ENCODE measurements at places on chromosomes 5 and 9.

DNA sequence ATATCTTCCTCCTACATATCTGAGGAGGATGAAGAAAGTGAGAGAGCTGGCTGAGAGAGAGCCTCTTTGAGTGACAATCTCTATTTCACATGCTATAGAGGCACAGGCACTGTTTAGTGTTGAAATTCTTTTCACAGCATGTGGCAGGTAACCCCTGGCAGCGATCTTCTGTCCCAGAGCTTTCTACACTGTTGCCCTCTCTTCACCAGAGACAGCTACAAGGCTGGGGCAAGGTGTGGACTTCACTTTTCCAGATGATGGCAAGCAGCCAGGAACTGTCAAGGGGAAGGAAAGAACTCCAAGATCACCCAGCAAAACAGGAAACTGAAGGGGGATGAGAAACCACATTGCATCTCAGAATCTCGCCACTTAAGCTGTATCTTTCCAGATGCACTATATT is 205.2 kb downstream of the CAAP1 start:
- no peak for DNase-seq

DNA sequence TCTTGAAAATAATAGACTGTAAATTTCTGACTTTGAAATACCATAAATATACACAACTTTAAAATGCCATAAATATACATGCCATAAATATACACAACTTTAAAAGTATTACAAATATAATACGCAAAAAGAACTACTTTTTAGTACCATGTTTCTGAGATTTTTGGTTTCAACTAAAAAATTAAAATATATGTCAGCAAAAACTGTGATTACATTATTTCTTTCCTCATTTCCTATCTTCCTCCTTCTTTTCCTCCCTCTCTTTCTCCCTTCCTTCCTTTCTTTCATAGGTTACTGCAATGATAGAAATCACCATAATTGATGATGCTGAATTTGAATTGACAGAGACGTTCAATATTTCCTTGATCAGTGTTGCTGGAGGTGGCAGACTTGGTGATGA is 200.5 kb downstream of the ADGRV1 start:
- no peak for DNase-seq

GRCh38 chr9:137749511-137749910 is 128.1 kb upstream of the CACNA1B start:
- DNase-seq: no peak

- DNase-seq: no peak
Measured at GRCh38 chr5:77239126-77239741, 28.8 kb downstream of the PDE8B start.

DNA sequence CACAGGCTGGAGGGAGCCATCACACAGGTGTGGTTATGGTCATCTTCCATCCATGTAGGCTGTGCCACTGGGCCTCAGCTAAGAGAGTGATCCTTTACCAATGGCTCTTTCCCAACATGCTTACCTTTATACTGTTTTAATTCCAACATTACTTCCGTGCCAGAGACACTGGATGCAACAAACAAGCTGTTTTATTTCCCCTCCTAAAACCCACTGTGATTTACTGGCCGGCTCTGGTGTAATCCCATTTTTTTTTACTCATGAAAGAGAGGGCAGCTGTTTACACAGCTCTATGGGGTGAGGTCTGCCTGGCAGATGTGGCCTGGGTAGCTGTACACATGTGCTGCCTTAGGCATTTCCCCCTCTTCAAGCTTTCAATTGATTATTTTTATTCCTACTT is 58.5 kb downstream of the MACROH2A1 start:
- DNase-seq: no peak

- DNase-seq: no peak
Measured at GRCh38 chr5:31471916-31472315, 60.0 kb downstream of the DROSHA start.

GRCh38 chr9:123447934-123448646 is 92.1 kb downstream of the CRB2 start:
- DNase-seq: no peak

- no peak for DNase-seq
Measured at GRCh38 chr9:71096421-71097108, 24.9 kb downstream of the TRPM3 start.

- DNase-seq: no peak
Measured at GRCh38 chr5:68720884-68721610, 372.8 kb upstream of the SLC30A5 start.

DNA sequence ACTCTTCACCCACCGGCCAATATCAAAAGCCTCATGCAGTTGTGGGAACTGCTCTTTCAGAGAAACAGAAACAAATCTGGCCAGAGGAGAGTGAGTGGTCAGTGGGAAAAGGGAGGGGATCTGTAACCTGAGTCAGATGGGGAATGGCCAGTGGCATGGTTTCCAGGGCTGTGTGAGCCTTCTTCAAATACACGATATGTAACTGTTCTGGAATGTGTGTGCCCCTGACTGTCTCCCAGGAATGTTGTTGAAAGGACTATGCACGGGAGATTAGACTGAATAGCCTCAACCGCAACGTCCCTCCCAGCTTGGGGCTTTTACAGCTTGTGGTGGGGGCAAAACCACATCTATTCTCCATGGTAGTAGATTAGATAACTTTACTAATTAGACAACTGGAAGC is 60.8 kb downstream of the SH3TC2 start:
- DNase-seq: no peak

DNA sequence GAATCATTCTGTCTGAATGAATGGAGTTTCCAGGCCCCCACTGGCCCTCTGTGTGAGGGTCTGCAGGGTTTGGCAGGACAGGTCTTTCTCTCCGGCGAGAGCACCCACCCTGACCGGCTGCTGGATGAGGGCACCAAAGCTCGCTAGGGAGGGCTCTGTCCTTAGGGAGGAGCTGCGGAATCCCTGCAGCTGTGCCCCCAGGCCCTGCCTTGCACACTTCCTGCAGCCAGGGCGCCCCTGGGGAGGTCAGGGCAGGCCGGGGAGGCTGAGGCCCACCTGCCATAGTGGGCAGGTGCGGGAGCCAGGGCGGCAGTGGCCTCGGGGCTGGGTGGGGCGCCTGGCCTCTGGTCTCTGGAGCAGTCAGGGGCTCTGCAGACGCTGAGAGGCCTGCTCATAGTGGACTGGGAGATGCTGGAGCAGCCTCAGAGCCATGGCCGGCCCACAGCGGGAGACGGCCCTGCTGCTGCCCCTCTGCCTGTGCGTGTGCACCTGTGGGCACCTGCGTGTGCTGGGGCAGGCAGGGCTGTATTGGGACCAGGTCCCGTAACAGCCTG is 36.1 kb downstream of the EXOC3 start:
- no peak for DNase-seq

DNA sequence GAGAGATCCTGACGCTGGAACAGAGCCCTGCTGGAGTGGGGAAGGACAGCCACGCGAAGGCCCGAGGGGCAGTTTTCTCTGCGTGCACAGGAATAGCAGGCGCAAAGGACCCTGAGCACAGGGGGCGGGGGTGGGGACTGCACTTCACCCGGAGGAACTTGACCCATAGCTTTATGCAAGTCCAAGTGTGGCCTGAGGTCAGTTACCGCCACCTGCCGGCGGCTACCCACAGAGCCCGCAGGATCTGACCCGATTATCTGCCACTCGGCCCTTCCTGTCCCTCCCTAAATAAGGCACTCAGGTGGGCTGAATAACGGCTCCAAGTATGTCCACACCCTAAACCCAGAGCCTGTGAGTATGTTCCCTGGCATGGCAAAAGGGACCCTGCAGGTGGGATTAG is 65.4 kb upstream of the FCN1 start:
- DNase-seq: no peak

DNA sequence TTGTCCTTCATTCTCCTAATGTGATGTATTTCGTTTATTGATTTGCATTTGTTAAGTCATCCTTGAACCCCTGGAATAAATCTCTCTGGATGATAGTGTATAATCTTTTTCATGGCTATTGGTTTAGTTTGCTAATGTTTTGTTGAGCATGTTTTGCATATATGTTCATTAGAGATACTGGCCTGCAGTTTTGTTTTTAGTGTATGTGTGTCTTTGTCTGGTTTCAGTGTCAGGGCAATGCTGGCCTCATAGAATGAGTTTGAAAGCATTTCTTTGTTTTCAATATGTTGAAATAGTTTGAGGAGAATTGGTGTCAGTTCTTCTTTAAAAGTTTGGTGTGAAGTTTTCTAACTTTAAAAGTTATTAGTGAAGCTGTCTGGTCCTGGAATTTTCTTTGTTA is 149.6 kb upstream of the ATP10B start:
- DNase-seq: no peak

DNA sequence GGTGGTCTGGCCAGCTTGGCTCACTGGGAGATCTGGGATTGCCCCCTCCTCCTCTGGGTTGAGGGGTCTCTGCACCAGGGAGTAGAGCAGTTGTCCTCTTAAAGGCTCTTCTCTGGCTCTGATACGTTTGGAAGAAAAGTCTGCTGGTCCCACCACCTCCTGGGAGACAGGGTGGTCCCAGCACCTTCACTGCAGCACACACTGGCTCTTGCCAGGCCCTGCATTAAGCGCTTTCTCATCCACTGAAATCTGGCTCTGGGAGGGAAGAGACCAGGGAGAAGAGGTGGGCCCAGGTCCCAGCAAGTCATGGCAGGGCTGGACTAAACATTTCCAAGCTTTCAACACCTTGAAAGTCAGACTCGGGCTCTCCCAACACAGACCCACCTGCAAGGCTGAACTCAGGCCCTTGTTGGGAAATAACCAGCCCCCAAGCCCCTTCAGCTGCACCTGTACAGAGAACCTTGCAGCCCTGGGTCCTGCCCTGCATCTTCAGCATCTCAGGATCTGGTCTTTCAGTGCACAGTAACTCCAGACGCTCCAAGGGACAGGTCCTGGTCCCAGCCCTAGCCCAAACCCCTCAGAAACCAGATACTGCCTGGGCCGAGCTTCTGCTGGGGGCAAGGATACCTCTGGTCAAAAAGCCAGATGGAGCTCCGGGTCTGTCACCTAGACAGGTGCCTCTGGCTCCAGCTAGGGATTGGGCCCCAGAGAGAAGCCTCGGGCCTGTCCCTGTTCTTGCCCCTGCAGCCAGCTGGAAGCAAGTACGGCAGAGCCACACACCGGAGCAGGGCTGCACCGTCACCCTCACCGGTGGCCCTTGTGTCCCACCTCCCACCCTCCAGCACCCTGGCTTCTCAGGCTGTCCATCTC is 134.5 kb downstream of the DAB2IP start:
- DNase-seq: no peak

- DNase-seq: no peak
Measured at GRCh38 chr5:135632798-135633197, 54.0 kb upstream of the CXCL14 start.

DNA sequence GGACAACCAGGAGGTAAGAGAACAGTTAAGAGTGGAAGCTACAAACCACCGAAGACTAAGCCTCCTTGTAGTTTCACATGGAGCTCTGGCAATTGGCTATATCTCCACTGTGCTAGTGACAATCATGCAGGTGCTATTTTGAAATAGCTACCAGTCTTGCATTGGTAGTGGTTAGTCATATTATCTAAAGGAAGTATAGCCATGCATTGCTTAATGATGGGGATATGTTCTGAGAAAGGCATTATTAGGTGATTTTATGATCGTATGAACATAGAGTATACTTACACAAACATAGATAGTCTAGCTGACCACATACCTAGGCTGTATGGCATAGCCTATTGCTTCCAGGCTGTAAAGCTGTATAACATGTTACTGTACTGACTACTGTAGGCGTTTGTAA is 28.4 kb downstream of the HSDL2 start:
- no peak for DNase-seq

DNA sequence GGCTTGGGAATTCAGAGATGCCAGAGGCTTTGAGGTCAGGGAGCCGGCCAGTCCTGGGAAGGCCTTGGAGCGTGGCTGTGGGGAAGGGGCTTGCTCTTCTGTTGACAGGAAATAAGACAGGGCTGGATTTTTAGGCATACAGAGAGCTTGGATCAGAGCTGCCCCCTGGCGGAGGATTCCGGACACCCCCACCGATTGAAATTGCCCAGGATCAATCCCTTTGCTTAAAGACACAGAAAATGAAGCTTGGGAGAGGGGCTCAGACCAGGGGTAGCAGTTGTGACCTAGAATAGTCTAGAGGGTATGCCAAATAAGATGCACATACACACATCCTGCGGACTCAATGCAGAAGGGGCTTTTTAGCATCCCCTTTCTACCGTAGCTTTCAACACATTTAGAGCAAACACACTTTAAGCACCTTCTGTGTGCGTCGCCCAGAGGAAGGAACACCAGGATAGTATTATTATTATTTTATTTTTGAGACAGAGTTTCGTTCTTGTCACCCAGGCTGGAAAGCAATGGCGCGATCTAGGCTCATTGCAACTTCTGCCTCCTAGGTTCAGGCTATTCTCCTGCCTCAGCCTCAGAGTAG is 1.7 kb upstream of the NTMT1 start:
- DNase-seq: no peak

DNA sequence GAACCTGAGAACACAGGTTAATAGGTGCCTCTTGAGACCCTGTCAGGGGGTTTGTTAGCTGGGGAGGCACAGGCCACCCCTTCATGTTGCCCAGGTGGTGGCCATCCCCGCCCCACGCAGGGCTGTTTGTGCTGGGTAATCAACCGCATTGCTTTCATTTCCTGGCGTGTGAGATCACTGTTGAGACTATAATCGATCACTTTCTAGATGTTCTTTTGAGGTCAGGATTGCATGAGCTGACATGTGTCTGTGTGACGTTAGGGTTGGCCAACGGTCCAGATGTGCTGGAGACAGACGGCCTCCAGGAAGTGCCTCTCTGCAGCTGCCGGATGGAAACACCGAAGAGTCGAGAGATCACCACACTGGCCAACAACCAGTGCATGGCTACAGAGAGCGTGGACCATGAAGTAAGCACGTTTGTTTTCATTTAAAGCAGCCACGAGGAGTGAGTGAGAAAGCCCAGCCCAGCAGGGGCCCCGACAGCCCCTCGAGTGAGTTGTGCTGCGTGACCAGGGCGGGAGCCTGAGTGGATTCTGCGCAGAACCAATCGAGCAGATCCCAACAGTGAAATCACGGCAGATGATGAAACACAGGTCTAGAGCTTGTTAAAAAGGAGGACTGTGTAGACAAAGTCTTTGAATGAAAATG is 115.0 kb upstream of the CACNA1B start:
- DNase-seq: no peak
